ENCODE measurements at places on chromosomes 3 and 15.

DNA sequence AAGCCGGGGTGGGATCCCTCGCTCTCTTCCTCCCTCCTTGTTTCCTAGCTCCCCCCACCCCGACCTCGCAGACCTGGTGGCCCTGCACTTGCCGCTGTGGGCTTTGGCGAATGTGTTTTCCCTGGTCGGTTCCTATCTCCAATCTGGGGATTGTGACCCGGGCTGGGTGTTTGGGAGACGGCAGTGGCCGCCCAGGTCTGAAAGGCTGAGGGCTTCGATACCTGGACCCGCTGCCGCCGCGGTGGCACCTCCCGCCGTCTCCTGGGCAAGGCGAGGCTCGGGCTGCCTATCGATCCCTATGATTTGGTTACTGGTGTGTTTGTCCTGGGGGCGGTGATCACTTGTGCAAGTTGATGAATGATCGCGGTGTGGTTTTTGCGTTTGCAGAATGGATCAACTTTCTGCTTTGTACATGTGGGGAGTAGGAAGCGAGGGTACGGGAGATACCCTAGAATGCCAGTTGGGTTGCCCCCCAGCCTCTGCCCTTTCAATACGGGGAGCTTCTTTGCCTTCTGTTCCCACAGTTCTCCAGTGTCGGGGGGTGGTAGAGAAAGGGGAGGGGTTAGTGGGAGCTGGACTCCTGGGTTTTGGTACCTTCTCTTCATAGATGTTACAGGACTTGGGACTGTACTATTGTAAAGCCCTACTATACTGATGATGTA is 3.0 kb downstream of the BBX start:
- DNase-seq = peak; percentile 6

DNA sequence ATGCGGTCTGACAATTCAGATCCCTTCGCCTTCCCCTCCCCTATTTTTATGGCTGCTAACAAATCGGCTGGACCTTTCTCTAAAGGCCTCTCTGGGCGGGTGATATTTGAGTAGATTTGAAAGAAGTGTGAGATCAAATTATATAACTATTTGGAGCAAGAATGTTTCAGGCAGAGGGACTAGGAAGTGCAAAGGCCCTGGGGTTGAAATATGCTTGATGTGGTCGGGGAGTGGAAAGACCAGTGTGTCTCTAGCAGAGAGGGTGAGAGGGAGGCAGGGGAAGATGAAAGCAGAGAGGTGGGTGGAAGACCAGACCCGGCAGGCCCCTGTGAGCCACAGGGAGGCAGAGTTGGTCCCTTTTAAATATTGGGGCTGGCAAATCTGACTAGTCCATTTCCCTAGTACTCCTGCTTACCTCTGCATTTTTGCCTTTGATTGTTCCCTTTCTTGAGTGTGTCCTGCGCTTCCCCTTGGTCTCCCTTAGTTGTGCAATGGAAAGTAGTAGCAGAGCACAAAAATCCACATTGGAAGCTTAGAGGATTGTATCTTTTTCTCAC is 32.3 kb downstream of the SLCO3A1 start:
- no peak for DNase-seq

DNA sequence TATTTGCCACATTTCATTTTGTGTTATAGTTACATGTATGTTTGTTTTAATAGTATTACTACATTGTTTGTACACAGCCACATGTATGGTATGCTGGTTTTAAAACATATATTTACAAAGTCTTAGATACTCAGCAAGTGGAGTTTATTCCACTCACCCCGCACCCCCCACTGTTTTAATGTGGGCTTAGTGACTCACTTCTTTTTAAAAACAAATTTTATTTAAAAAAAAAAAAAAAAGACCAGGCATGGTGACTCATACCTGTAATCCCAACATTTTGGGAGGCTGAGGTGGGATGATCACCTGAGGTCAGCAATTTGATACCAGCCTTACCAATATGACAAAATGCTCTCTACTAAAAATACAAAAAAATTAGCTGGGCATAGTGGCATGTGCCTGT is 26.9 kb upstream of the TJP1 start:
- DNase-seq = no peak

GRCh38 chr3:59606638-59607266 is 556.9 kb upstream of the CFAP20DC start:
- no peak for DNase-seq

- no peak for DNase-seq
Measured at GRCh38 chr3:134998855-134999254, 203.8 kb downstream of the EPHB1 start.

DNA sequence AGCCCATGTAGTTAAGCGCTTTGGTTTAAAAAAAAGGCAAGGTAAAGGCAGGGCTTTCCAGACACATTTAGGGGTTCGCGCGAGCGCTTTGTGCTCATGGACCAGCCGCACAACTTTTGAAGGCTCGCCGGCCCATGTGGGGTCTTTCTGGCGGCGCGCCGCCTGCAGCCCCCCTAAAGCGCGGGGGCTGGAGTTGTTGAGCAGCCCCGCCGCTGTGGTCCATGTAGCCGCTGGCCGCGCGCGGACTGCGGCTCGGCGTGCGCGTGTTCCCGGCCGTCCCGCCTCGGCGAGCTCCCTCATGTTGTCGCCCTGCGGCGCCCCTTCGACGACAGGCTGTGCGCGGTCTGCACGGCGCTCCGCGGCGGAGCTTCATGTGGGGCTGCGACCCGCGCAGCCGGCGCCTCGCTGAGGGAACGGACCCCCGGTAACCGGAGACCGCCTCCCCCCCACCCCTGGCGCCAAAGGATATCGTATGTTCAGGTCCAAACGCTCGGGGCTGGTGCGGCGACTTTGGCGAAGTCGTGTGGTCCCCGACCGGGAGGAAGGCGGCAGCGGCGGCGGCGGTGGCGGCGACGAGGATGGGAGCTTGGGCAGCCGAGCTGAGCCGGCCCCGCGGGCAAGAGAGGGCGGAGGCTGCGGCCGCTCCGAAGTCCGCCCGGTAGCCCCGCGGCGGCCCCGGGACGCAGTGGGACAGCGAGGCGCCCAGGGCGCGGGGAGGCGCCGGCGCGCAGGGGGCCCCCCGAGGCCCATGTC is 927 bp downstream of the SMAD6 start:
- no peak for DNase-seq

- DNase-seq = no peak
Measured at GRCh38 chr15:95874637-95875036, 455.9 kb upstream of the NR2F2 start.

DNA sequence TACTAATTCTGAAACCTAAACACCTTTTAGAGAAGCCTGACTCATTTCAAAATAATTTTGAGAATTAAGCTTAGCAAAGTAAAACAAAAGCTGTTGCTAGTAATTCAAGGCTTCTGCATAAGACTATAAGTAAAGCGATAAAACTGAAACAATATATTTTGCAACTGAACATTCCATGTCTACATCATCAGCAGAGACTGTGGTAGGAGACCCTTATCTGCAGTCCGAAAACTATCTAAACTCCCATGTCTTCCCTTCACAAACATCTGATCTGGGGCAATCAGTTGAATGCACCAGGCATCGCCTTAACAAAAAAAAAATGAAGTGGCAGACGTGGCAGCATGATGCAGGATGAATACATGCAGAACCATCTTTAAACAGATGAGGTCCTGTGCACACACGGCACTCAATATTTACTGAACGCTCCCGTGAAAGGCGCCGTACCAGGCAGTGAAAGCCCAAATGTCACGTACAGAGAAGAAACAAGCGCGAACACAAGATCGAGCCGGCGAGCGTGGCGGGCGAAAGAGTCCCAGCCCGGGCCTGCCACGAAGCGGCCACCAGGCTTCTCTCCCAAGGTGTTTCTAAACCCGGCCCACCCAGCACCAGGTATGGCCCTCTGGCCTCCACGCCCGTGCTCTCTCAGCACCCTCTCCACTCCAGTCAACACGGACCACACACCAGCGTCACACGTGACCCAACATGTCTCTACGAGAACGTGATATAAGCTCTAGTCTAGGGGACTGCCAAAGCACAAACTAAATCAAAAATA is 63.0 kb downstream of the CHSY1 start:
- DNase-seq = no peak

- no peak for DNase-seq
Measured at GRCh38 chr3:162799910-162800309, 1303.3 kb downstream of the OTOL1 start.

DNA sequence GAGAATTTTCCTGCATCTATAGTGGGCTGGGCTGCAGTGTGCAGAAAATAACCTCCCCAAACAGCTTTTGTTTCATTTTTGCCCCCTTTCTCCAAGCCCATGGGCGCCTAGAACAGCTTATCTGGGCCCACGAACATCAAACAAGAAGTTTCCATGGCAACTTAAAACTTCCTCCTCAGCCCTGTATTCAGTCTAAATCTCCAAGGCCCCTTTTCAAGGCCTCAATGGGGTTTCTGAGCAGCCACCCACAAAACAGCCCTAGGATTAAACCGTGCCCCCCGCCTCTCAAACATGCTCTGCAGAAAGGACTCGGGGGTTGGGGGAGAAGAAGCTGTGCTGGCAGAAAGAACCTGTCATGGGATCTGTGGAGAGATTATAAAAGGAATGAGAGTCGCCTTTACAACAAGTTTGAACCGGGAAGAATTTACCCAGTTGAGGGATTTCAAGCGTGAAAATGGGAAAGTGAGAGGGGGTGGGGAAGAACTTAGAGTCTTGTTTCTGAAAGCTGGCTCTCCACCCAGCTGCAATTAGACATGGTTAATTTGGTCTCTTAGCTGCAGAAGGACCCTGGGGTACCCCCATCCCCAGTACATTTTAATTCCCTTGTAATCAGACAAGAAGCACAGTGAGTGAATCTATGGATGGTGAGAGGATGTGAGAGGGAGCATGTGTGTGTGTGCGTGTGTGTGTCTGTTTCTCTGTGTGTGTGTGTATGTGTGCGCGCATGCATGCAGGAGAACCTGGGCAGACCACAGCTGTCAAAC is 4.3 kb upstream of the FAM107A start:
- DNase-seq = no peak

GRCh38 chr15:32861761-32862160 is 144.0 kb downstream of the GREM1 start:
- no peak for DNase-seq

DNA sequence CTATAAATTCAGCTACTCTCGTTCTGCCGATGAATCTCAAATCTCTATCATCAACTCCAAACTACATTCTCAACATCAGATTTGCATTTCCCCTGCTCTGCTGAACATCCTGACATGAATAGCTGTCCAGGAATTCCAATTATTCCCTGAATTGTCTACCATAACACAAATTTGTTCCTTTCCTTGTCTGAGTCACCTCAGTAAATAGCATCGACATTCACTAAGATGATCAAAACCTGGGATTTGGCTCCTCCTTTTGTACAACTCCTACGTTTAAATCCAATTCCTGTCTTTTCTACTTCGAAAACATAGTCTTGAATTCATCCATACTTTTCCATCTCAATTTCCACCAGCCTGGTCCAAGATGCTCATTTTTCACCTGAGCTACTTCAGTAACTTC is 107.0 kb downstream of the GREM1 start:
- no peak for DNase-seq

GRCh38 chr3:116899253-116899652 is 189.7 kb downstream of the TUSC7 start:
- no peak for DNase-seq

GRCh38 chr3:38649500-38650247 is at the start of gene SCN5A:
Gene SCN5A (minus strand): TSS chr3:38649687. CDS start chr3:38633307, 16,380 bp downstream.
- DNase-seq = peak; percentile 39

GRCh38 chr3:130490241-130490640 is 26.7 kb upstream of the COL6A6 start:
- DNase-seq = no peak

GRCh38 chr3:195732940-195733339 is 12.2 kb downstream of the MUC20 start:
- DNase-seq = no peak

DNA sequence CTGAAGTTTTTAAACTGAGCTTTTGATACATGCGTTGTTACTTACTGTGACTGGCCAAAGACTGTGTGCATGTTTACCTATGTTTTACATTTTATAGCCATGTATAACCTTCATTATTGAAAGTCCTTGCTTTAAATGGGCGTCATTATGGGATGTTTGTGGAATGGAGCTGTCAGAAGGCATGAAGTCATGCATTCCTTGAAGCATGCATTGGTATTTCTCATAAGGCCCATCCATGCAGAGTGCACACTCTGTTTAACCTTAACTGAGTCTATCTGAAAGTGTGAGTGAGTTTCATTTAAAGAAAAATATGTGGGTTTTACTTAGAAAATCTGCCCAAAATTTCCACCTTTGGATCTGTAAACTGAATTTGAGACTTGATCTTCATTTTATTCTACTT is 51.1 kb downstream of the PSMD6 start:
- no peak for DNase-seq

DNA sequence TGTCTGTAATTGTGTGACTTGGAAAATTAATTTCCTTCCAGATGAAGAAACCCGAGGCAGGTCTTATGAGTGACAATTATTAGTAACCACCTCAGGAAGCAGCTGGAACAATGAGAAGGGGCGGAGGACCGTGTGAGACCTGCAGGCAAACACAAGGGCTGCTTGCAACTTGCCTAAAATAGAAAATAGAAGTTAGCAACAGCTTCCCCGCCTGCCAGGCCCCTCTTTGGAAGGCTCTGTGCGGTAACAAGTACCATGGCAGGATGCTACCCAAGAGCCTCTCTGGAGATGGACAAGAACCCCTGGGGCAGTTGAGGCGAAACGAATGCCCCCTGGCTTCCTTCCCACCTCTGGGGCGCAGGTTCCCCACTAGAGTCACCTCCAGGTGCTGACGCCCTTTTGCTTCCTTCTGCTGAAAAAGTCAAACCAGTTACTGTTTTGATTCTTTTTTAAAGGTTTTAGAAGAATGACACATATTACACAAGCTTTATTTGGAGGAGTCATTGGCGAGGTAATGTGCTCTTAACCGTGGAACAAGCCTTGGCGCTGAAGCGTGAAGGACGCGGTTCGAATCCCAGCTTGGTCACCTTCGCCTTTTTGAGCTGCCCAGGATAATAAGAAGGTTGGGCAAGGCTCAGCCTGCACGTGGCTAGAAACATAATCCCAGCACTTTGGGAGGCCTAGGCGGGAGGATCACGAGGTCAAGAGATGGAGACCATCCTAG is 47.0 kb upstream of the SYNM start:
- no peak for DNase-seq

DNA sequence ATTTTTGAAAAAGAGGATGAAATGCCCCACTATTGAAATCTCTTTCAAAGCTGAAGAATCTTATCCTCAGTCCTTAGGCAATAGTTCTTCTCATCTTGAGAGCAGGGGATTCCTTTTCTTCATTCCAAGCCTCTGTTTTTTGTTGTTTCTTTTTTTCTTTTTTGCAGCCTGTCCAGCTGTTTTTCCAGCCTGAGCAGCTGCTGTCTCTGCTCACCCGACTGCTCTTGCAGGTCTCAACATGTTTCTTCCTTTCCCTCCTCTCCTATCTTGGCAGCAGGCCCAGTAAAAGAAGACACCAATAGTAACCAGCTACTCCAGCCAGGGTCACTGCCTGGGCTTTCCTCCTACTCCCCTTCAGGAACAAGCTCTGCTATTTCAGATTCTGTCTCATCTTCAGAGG is 23.8 kb downstream of the MEX3B start:
- DNase-seq = no peak

- DNase-seq = no peak
Measured at GRCh38 chr3:187954516-187954872, 199.5 kb upstream of the LPP start.

DNA sequence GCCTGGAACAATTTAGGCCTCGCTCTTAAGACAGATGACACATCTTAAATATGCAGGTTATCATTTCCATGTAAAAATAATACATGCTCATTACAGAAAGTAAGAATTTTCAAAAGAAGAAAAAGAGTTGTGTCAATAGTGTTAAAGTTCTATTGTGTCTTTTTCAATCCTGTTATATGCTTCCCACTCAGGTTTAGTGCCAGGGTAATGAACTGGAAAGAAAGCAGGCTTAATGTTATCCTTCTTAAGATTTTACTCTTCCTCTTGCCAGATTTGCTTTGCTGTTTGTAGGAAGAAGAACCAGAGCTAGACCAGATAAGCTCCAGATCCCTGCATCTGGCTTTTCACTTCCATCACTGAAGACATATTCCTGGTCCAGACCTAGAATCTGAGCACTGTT is 128.6 kb downstream of the TPRG1 start:
- no peak for DNase-seq

All from activated effector memory CD4-positive, alpha-beta T cell treated with Interleukin-2 at 50 U/mL for 16 hours (primary cell).